ENCODE measurements at places on chromosomes 3 and 15. TPM values are rescaled to one million over a fixed set of nuclear protein-coding genes. Genes with fewer than 3 reads are reported as not detected.

Gene SAMD7
- polyA plus RNA-seq = not detected

Gene ADGRG7
- 0.50 TPM for polyA plus RNA-seq

GRCh38 chr15:98123834-98124233, 163.3 kb downstream of the ARRDC4 start:
- H3K27ac ChIP-seq = no peak overlapping the region
- H3K4me3 ChIP-seq = no peak overlapping the region
- no peaks in the 10 kb centered on the region for H3K36me3 ChIP-seq
- H3K4me1 ChIP-seq = no peaks in the 10 kb centered on the region
- no peaks in the 10 kb centered on the region for H3K27me3 ChIP-seq

Gene FSIP1
- polyA plus RNA-seq = 0.37 TPM

GRCh38 chr3:99012051-99012450, 110.6 kb upstream of the DCBLD2 start:
- DNase-seq = no peak
- H3K27me3 ChIP-seq = no peaks in the 10 kb centered on the region
- no peaks in the 10 kb centered on the region for H3K36me3 ChIP-seq
- H3K27ac ChIP-seq = no peak overlapping the region

GRCh38 chr3:61807865-61808276, 246.5 kb downstream of the PTPRG start:
- H3K4me1 ChIP-seq = no peaks in the 10 kb centered on the region
- H3K27me3 ChIP-seq = no peaks in the 10 kb centered on the region
- DNase-seq = no peak

Gene GOLGA8B
- polyA plus RNA-seq = 66.5 TPM

Gene ITIH4
- 40.8 TPM for polyA plus RNA-seq

- no peak overlapping the region for H3K27ac ChIP-seq
- no peaks in the 10 kb centered on the region for H3K36me3 ChIP-seq
- no peak for DNase-seq
These were observed 133.2 kb downstream of the ANXA2 start for GRCh38 chr15:60264566-60264965.

All from thymus (tissue), 14 donors.